ENCODE measurements at places on chromosomes 7 and 10. TPM values are rescaled to one million over a fixed set of nuclear protein-coding genes. Genes with fewer than 3 reads are reported as not detected.

DNA sequence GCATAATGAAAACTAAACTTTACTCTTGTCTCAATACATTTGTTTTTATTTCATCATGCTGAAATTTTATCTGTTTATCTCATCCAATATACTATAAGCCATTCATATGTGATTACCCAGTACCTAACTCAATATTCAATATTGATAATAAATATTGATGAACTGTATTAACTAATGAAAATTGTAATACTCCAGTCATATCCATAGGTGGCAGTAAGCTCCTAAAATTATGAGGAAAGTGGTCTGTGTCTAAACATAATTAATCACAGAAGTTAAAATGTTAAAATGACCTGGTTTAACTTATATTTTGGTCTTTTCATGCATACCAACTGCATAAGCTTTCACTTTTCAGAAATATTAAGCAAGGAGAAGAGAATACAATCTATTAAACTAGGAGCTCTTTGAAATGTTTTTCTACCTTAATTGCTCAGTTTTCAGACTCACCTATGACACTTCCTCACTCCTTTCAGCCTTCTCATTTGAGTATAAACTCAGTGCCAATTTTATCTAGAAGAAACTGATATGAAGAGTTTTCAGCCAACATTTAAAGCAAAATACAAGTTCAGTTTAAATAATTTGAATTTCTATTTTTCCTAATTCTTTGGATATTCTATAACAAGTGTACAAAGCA, 30.5 kb upstream of the VWDE start:
- H3K4me1 ChIP-seq = no peaks in the 10 kb centered on the region
- peaks cover 14% of the 10 kb centered on the region for H3K27me3 ChIP-seq
- no peak for DNase-seq
- no peak overlapping the region for H3K4me3 ChIP-seq
- no peaks in the 10 kb centered on the region for H3K36me3 ChIP-seq

The GFRA1 gene
- total RNA-seq = 0.09 TPM

The TUBAL3 gene
- not detected for total RNA-seq

The ZNF282 gene
- total RNA-seq = 41.1 TPM

The PPIF gene
- 92.3 TPM for total RNA-seq

DNA sequence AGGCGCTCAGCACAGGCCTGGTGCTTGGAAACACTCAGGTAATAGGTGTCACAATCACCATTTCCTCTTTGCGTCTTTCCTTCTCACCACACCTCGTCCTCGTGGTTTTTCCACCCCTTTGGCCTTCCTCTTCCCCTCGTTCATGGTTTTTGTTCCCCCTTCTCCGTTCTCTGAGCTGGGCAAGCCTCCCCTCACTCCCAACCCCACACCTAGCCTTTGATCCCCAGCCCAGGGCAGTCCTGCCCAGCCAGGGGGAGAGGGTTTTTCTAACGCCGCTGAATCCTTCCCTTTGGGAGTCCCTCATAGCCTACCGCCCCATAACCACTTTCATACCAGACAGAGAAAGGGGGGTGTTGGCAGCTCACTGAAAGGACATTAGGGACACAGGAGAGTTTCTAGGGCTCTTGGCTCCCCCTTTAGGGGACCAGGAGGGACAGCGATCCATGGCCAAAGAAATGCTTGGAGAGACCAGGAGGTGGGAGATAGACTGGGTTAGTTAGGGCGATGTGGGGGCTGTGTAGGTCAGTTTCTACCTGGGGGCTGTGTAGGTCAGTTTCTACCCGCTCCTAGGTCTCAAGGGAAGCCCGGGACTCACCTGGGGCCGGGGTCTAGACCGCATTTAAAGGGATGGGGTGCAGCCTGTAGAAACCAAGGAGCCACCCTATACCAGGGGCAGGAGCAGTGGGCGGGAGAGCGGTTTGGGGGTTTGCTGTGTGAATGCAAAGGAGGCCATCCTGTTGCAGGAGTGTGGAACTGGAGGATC, 1.4 kb downstream of the EPHB4 start:
- peaks cover 19% of the 10 kb centered on the region for H3K4me1 ChIP-seq
- H3K27me3 ChIP-seq = peaks cover 27% of the 10 kb centered on the region
- no peak overlapping the region for H3K27ac ChIP-seq
- no peak for DNase-seq

- H3K4me3 ChIP-seq = no peak overlapping the region
- peaks cover 9% of the 10 kb centered on the region for H3K4me1 ChIP-seq
- H3K27me3 ChIP-seq = peaks cover 1% of the 10 kb centered on the region
- no peak for DNase-seq
- H3K36me3 ChIP-seq = no peaks in the 10 kb centered on the region
Observed at GRCh38 chr7:48180981-48181380, 9.7 kb downstream of the ABCA13 start.

DNA sequence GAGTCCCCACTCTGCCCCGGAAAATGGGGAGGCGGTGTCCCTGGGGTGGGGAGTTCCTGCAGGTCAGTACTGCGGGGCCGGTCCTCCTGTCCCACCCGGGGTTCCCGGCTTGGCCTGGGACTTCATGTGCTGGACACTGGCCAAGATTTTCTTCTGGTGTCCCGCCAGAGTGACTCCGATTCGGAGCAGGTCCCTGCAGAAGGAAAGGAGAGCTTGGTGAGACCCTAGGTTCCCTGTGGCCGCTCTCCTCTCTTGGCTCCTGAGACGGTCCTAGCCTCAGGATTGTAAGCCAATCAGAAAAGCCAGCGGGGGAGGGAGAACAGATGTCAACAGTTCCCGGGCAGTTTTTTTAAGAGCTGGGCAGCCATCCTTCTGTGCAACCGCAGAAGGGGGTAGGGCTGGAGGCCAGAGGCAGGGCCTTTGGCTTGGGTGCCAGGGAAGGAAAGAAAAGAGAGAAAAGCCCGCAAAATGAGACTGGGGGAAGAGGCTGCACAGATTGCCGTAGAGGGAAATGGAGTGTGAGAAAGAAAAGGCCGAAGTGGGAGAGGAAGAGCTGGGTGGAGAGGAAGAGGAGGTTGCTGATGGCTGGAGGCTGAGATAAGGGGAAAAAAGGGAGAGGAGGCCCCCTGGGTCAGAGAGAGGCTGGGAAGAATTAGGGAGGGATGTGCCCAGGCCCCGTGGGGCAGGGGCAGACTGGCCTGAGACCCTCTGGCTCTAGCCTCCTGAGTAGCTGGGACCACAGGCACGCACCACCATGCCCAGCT, 23.7 kb downstream of the EPHB4 start:
- H3K4me3 ChIP-seq = no peak overlapping the region
- peak; percentile 44 for DNase-seq
- H3K36me3 ChIP-seq = no peaks in the 10 kb centered on the region
- H3K27me3 ChIP-seq = peaks cover 7% of the 10 kb centered on the region

DNA sequence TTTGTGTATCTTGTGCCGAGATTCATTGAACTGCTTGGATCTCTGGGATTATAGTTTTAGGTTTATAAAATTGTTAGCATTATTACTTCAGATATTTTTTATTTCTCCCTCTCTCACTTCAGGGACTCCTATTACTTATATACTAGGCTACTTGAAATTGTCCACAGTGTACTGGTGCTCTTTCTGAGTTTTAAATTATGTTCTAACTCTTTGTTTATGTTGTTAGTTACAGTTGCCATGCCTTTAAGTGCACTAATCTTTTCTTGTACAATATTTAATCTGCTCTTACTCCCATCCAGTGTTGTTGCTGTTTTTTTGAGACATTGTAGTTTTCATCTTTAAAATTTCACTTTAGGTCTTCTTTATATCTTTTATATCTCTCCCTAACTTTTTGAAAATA, 13.1 kb downstream of the PLEKHS1 start:
- H3K27me3 ChIP-seq = peaks cover 20% of the 10 kb centered on the region
- no peak overlapping the region for H3K27ac ChIP-seq
- no peaks in the 10 kb centered on the region for H3K4me1 ChIP-seq
- DNase-seq = no peak
- no peak overlapping the region for H3K4me3 ChIP-seq

The LAMTOR4 gene
- 69.6 TPM for total RNA-seq

All from activated CD4-positive, alpha-beta T cell treated with anti-CD3 and anti-CD28 coated beads for 36 hours (primary cell).